Kasumi-1 (cell line): ENCODE measurements at places on chromosomes 6 and 20.

GRCh38 chr20:18187020-18187419, 49.4 kb downstream of the KAT14 start:
- DNase-seq: no peak

- DNase-seq: peak; percentile 52
Measured at GRCh38 chr6:8434727-8435092, 635 bp downstream of the SLC35B3 start.

DNA sequence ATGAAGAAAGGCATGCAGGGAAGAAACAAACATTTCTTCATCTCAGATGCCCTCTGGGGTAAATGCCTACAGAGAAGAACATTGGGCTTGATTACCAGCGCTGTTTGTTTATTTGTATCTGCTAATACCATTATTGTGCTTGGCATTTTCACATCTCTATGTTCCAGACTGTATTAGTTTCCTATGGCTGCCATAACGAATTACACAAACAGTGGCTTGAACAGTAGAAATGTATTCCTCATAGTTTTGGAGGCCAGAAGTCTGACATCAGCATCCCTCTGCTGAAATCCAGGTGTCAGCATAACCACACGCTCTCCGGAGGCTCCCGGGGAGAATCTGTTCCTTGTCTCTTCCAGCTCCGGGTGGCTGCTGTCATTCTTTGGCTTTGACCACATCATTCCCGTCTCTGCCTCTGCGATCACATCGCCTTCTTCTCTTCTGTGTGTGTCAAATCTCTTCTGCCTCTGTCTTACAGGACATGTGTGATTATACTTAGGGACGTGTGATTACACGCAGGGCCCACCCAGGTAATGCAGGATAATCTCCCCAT, 241.6 kb upstream of the SUPT3H start:
- DNase-seq: no peak

DNA sequence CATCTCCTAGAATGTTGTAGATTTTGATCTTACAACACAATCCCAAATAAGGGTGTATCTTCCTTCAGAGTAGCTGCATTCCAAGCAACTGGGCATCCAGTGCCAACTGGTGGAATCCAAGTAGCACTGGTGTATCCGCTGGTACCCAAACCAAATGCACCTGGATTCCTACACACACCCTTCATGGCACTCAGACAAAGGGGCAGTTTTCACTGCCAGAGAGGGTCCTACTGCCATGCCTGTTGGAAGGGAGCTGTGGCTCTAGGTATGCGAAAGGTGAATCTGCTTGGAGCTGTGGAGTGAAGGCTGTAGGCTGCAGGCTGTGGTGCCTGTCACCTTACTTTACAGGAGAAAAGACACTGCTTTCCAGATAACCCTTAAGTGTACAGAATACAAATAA, 17.0 kb upstream of the CLDN20 start:
- DNase-seq: no peak
